ENCODE measurements at places on chromosomes 11 and 22.

- no peak for DNase-seq
Measured at GRCh38 chr11:65576232-65576866, 496 bp downstream of the EHBP1L1 start.

DNA sequence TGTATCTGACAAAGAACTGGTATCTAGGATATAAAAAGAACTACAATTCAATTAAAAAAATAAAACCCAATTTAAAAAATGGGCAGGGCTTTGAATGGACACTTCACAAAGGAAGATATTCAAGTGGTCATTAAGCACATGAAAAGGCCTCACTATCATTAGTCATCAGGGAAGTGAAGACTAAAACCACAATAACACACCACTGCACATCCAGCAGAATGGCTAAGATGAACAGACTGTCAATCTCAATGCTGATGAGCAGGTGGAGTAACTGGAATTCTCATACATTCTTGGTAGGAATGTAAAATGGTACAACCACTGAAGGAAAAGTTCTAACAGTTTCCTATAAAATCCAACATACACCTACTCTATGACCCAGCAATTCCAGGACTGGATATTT is 8.9 kb downstream of the HPS4 start:
- DNase-seq = no peak

DNA sequence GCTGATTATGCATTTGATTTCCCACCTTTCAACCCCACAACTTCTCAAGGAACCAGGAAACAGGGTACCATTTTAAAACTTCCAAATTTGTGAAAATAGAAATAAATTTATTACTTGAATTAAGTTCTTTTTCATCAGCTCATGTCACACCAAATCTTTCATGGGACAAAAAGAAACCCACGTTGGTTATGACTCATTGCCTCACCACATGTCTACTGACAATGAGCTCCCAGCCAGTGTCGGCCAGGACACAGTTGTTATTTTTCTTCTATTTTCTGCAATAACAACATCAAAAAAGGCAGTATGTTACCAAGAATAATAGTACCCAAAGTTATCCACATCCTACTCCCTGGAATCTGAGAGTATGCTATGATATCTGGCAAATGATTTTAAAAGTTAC is 17.3 kb downstream of the MS4A6A start:
- DNase-seq = no peak

DNA sequence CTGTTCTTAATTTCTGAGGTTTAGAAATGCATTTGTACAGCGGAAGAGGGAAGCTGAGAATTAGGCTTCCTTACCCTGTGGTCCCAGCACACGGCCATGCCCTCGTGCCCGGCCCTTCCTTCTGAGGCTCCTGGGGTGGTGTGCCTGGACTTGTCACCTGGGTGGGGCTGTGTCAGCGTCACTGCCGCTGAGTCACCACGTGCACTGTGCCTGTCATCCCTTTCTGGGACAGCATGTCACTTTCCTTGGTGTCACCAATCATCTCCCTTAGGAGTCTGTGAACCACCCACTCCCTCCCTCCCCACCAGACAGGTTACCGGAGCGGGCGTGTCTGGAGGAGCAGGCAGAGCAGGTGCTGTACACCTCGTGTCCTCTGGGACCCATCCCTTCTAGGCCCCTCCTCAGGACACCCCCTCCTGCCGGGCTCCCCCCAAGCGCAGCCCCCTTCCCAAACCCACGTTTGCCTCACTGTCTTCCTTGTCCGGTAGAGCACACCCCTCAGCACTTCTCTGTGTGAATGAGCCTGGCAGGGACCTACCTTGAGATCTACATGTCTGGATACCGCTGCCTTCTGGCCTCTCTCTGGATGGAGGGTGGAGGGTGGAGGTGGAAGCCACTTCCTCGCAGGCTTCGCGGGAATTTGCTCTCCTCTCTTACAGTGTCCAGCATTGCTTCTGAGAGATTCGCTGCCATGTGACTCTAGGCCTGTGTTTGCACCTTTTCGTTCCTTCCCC is 367.6 kb downstream of the TBC1D22A start:
- DNase-seq = no peak

Measured in stimulated activated CD4-positive, alpha-beta T cell treated with anti-CD3 and anti-CD28 coated beads, Interleukin-15, amount 100 ng/mL, for 48 hours (primary cell).